ENCODE measurements at places on chromosomes 2 and 18.

DNA sequence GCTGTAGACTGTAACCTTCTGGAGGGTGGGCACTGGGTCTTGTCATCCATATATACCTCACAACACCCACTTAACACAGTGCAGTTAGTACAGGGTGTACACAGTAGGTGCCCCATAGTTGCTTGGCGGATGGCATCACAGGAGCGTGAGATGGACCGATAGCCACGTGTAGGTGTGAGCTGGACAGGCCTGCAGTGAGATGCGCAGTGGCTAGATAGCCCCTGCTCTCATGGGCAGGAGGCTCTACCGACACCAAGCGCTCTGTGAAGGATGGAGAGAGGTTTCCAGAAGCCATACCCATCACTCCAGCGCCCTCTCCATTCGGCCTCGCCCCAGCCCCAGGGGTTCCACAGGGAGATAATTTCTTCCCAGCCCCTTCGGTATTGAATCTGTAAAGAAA is 49.5 kb downstream of the CAPN13 start:
- DNase-seq: no peak

DNA sequence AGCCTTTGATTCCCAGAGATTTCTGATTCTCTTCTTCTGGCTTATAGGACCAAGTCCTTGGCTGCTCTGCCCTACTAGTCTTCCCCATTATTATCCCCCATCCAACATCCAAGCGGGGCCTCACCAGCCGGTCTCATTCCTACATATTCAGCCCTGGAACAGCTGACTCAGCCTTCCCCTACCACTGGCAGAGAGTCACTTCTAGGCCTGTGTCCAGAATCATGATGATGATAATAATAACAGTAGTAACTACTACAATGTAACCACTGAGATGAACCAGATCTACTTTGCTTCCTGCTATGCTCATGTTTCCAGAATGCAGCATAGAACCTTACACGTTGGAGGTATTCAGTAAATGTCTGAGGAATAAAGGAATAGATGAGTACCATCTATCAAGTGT is 295.2 kb downstream of the SRBD1 start:
- no peak for DNase-seq

DNA sequence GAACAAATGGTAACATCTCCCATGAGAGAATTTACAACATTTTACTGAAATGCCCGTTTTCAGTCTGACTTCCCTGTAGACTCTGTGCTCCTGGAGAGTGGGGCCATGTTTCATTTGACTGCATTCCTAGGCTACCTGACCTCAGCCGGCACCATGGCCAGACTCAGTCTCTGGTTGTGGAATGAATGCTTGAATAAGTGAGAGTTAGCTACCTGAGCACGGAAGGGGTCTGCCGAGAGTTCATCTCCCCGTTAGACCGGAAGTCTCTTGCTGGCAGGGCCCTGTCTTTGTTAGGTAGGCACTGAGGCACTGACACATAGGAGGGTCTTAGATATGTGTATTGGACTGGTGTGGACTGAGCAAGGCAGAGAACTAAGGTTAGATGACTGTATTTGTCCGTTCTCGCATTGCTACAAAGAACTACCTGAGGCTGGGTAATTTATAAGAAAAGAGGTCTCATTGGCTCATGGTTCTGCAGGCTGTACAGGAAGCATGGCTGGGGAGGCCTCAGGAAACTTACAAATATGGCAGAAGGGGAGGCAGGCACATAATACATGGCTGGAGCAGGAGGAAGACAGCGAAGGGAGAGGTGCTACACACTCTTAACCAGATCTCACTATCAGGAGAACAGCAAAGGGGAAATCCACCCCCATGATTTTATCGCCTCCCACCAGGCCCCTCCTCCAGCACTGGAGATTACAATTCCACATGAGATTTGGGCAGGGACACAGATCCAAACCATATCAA is 271.2 kb downstream of the GLI2 start:
- DNase-seq: no peak

- no peak for DNase-seq
Observed at GRCh38 chr18:58862851-58863538, 1.7 kb upstream of the ZNF532 start.

DNA sequence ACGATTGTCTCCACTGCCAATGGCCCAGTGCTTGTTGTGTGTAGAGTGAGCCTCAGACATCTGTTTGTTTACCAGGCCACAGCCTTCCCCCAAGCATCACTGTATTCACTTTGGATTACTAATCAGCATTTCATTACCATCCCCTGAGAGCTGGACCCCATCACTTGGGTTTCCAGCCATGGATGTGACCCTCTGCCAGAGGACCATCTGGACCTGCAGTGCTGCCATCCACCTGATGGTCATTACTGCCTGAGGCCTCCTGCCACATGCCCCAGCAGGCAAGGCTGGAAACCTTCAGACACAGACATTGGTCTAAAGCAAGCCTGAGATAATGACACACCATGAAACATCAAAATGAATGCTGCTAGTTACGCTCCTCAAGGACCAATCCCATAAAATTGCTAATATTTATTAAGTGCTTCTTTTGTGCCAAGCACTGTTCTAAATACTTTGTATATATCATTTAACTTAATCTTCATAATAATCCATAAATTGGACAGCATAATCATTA is 2096.3 kb upstream of the CELF4 start:
- DNase-seq: no peak
